ENCODE measurements at places on chromosomes 2 and 18. TPM values are rescaled to one million over a fixed set of nuclear protein-coding genes. Genes with fewer than 3 reads are reported as not detected.

GRCh38 chr2:143344780-143345179, 215.6 kb downstream of the ARHGAP15 start:
- no peak for DNase-seq

- DNase-seq = no peak
These were observed 9.6 kb downstream of the CHMP1B start for GRCh38 chr18:11860594-11861450.

DNA sequence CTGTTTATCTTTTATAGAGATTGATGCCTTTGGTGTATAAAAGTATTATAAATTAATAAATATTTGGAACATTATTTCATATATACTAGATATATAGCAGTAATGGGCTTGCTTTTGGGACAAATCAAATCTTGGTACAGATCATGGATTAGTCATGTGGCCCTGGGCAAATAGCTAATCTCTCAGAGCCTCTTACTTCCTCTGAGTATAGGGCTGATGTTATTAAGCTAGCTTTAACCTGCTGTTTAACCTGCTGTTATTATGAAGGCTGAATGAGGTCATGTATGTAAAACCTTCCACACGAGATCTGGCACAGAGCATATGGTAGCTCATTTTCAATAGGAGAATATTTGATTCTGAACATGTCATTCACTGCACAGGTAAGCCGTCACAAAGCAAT, 5.7 kb downstream of the ITGB6 start:
- no peak for DNase-seq

DNA sequence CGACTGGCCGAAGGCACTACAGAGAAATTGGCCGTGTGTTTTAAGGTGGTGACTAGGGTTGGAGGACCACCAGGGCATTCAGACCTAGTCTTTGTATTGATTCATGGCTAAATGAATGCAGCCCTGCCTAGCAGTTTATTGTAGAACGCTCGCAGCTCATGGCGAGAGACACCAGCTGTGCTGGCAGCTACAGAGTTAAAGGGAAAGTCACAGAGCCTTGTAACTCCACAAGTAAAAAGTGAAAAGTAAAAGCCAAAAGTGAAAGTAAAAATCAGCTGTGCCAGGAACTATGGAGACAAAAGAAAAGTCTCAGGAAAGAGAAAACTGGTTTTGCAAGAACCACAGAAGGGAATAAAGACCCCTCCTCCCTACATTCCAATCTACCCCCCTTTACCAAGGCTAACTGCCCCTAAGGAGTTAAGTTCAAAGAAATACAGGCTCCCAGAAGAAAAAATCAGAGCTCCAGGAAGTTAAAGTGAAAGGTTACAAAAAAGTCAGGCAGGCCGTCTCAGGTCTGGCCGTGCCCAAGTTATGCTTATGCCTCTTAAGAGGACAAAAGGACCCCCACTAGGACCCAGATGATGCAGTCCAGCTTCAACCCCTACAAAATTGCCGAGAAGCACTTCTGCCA, 46.4 kb upstream of the SELENOI start:
- DNase-seq = peak; percentile 50

GRCh38 chr2:2183176-2183575, 147.9 kb downstream of the MYT1L start:
- DNase-seq = no peak

The TMEM37 gene
- total RNA-seq = 3.1 TPM

GRCh38 chr2:237590272-237591140, at the start of gene RAB17:
RAB17 (minus strand) TSS chr2:237590734; CDS start chr2:237586154, 4,580 bp downstream.
- DNase-seq = no peak

- no peak for DNase-seq
These were observed 9.2 kb downstream of the UXS1 start for GRCh38 chr2:106184857-106185256.

- DNase-seq = no peak
These were observed 197.9 kb downstream of the DSEL start for GRCh38 chr18:67318651-67319050.

The ABCB11 gene
- not detected for total RNA-seq

DNA sequence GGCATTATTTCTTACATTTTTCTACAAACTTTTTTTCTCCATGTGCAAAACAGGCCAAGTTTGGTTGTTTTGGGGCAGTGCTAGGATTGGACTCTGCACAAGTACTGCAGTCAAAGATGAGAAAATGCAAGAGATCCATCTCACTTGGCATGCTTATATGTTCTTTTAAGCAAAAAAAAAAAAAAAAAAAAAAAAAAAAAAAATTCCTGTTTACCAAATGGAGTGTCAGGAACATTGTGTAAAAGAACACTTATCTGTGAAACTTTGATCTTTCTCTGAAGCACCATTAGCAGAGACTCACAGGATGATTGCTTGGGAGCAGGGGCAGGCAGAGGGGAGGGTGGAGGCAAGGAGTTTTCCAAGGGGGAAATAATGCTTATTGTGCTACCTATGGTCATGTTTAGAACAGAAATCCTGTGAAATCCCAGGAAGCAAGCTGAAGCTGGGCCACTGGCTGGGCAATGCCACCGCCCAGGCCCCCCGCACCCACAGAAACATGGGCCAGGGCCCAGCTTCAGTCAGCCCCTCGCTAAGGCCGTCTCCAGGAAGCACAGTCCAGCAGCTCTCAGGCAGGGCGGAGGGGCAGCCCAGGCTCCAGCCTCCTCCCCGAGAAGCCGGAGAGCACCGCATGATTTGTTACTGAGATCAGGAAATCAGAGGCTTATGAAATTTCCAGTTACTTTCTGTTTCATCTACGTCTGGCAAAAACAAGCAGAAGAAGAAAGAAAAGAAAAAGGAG, 229.4 kb downstream of the ZNF516 start:
- no peak for DNase-seq

DNA sequence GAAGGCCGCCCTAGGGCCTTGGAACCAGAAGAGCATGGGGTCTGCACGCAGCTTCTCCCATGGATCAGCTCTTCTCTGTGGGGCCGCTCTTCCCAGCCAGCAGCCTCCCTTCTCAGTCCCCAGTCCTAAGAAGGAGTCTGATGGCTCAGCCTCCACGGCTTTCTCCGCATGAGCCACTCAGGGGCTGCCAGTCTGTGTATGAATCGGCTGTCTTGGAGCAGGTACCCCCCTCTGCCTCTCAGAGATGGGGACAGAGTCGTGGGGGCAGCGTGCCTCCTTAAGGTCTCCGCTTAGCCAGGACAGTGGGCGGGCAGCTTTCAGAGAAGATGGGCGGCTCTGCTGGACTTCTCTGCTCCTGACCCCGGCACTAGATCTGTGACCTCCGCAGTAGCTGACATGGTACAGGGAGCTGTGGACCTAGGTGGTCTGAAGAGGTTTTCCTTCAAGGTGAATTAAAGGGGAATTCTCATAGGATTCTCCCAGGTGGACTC, 21.6 kb downstream of the INPP5D start:
- no peak for DNase-seq

The CRYGD gene
- not detected for total RNA-seq

The FOXD4L1 gene
- not detected for total RNA-seq

GRCh38 chr2:206614811-206615210, 27.5 kb upstream of the FAM237A start:
- no peak for DNase-seq

GRCh38 chr2:198297350-198297749, 493.0 kb downstream of the PLCL1 start:
- no peak for DNase-seq

- no peak for DNase-seq
These were observed 32.5 kb downstream of the CFLAR start for GRCh38 chr2:201148434-201148990.

DNA sequence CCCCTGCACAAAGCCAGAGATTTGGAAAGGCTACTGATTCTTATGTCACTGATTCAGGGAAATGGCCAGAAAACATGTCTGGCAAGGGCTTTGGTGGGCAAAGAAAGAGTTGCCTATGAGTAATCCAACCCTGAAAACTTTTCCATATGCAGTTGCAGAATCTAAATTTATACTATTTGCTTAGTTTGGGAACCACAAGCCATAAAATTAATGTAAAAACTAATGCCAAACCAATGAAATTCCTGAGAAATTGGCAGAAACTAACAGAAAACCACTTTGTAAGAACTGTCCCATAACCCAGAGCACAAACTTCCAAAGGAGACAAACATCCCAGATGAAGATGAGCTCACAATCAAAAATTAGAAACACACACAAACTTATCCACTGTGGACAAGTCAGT, 48.8 kb downstream of the TCF4 start:
- DNase-seq = no peak

The UNC80 gene
- total RNA-seq = not detected

GRCh38 chr2:235526166-235526565, 32.3 kb downstream of the AGAP1 start:
- DNase-seq = no peak

- DNase-seq = no peak
These were observed 128.4 kb upstream of the PXDN start for GRCh38 chr2:1872602-1873183.

GRCh38 chr18:4847056-4847455, 350.0 kb downstream of the AKAIN1 start:
- DNase-seq = peak; percentile 85

DNA sequence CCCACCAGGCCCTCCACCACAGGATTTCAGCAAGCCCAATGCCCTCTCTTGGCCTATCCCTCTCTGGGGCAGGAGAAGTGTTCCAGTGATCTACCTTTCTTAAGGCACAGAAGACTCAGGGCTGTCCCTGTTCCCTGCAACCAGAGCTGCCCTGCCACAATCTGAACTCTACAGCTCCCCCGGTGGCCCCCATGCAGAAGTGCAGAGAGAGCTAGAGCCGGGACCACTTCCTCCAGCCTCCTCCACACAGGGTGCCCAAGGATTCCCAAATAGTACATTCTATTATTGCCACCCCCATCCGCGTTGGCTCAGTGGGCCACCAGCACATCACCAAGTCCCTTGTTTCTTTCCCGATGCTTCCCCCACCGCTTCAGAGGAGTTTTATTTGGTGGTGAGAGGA, 114.8 kb upstream of the PTPRM start:
- DNase-seq = no peak
